ENCODE measurements at places on chromosomes 12 and 14.

DNA sequence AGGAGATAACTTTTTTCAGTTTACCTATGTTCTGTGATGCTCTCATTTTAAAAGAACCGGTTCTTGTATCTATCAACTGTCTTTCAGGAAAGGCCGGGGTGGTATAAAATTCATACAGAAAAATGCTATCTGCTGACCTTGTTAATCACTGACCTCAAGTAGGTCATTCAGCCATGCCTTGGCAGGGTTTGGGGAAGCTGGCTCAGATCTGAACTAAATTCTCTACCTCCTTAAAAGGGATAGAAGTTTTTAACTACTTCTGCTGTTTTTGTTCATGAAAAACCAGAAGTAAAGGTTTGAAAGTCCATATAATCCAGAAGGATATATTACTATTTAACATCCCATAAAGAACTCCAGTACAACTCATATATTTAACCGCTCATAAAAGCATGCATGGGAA lies 10.1 kb downstream of the MYRFL start:
- DNase-seq, result no peak

GRCh38 chr12:94309373-94309772 lies 150.3 kb downstream of the CEP83 start:
- no peak for DNase-seq

- DNase-seq, result no peak
These were observed 169.7 kb downstream of the MYRFL start for GRCh38 chr12:69994724-69995173.

DNA sequence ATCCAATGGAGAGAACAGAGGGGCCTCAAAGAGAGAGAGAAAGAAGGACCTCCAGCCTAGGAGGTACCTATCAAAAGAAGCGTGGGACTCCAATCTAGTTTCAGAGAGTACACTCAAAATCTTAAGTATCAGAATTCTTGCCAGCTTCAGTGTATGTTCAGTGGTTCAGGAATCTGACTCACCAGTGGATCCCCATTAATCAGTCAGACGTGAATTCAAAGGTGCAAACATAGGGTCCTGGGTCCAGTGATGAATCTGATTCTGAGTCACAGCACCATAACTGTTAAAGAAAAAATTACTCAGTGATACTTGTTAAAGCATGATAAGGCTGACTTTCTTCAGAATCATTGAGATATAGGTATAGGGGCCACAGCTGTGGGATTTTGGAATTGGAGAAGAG lies 33.2 kb downstream of the ETNK1 start:
- DNase-seq, result no peak

DNA sequence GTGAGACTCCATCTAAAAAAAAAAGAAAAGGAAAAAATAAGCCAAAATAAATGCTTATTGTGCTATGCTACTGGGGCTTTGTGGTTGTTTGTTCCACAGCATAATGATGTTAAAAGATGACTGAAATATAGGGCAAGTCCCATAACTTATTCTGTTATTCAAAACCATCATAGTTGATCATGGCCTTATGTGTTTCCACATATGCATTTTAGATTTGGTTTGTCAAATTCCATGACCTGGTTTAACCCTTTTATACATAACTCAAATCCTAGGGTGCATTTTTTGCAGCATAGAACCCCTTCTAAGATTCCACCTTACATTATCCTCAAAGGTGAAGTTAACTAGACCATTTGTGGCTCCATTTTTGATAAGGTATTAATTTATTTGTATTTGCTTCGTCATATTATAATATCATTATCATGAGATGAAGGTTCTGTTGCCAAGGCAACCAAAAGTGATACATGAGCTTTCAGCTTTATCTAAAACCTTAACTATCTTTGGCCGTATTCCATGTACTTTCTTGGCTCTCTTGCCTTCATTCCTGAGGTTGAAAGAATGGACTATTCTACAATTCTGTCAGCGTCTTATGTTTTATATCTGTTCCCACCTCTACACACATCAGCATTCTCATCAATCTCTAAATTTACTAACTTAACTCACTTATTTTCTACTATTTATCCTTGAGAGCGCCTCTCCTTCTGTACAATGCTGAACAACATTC lies 138.7 kb upstream of the DYRK2 start:
- no peak for DNase-seq

- no peak for DNase-seq
These were observed 145.3 kb downstream of the CACNA1C start for GRCh38 chr12:2198005-2198501.

DNA sequence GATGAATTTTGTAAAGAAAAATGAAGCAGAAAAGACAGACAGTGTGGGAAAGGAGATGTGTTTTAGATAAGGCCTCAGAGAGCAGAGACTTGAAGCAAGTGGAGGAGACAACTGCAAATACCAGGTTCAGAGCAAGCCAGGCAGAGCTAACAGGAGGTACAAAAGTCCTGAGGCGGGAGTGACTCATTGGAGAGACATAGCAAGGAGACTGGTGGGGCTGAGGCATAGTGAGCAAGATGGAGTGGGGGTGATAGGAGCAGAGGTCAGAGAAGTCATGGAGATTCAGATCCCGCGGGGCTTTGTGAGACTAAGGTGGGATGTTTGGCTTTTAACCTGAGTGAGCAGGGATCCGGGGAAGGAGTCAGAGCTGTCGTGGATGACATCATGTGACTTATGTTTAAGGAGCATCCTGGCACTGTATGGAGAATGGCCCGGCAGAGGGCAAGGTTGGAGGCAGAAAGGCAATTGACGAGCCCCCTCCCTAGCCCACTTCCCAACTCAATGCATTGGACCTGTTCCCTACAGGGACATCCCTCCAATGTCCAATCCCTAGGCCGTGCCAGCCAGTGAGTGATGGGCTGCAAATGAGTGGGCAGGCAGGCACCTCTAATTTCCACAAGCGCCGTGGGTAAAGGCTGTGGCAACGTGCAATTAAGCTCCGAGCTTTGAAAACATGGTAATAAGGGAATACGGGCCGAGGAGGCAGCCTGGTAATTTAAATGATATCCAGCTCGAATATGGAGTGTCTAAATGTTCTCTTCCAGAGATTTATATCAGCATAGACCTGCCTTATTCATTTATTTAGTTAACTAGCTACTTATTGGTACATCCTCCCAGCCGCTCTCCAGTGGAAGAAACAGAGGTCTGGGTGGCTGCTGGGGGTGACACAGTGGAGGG lies 206.8 kb upstream of the LHX5 start:
- DNase-seq, result no peak

DNA sequence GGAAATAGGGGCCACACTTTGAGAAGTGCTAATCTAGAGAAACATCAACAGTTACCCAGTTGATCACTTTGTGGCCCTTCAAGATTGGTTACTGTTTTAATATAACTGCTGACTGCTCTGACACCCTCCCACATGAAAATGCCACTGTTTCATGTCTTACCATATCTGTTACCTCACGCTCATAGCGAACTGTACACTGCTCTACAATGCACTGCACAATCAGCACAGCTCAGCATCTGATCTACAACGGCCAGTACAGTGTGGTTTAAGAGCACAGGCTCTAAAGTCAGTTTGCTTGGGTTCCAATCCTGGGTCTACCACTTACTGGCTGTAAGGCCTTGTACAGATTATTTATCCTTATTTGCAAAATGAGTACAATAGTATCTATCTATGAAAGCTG lies 39.1 kb downstream of the SPPL3 start:
- DNase-seq, result no peak

DNA sequence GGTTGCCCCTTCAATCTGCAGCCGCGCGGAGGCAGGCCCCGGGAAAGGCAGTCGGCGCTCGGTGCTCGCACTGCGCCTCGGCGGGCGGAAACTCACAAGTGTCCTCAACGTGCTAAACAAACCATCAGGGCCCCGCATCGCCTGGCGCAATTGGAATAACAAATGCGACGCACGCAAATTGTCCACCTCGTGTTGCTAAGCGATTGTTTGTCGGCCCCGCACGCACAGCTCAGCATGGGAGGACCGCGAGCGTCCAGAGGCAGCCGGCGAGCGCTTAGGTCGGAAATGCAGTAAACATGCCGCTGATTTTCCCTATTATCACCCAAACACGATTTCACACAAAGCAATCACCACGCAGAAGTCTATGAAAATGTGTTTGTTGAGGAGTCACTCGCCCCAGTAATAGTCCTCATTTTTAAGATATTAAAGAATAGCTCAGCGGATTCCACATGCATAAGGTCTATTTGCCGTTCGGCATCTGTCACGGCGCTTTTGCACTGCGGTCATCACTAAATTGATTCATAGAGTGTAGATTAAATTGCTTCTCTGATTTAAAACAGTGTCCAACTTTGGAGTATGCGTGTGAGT lies 3.2 kb upstream of the GSC start:
- DNase-seq, result peak; percentile 28

DNA sequence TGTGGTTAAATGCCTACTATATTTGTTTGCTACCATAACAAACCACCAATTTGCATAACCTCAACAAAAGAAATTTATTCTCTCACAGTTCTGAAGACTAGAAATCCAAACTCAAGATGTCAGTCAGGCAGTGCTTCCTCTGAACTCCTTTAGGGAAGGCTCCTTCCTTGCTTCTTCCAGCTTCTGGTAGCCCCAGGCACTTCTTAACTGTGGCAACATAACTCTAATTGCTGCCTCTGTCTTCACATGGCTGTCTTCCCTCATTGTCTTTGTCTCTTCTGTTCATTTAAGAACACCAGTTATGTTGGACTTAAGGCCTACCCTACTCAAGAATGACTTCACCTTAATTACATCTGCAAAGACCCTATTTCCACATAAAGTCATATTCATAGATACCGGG lies 206.9 kb downstream of the SYT1 start:
- no peak for DNase-seq

DNA sequence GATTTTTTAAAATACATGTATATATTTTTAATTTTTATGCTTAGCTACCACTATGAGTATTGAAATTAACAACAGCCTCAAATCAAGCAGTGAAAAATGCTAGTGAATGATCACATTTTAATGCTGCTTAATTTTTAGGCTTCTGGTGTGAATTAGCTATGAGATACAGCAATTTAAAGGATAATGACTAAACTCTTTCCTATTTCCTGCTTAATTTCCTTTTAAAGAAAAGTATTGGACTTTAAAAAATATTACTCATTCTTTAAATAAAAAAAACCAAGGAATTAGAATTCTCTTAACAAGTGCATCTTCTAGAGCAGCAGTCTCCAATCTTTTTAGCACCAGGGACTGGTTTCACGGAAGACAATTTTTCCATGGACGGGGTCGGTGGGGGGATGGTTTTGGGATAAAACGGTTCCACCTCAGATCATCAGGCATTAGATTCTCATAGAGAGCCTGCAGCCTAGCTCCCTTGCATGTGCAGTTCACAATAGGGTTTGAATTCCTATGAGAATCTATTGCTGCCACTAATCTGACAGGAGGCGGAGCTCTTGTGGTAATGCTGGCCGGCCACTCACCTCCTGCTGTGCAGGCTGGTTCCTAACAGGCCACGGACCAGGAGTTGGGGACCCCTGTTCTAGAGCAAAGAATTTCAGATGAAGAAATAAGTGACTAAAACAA lies 18.6 kb upstream of the NTN4 start:
- DNase-seq, result no peak

- no peak for DNase-seq
These were observed 38.0 kb downstream of the RGS6 start for GRCh38 chr14:71970272-71970671.

GRCh38 chr14:89678768-89679167 lies 261.7 kb upstream of the FOXN3 start:
- no peak for DNase-seq

DNA sequence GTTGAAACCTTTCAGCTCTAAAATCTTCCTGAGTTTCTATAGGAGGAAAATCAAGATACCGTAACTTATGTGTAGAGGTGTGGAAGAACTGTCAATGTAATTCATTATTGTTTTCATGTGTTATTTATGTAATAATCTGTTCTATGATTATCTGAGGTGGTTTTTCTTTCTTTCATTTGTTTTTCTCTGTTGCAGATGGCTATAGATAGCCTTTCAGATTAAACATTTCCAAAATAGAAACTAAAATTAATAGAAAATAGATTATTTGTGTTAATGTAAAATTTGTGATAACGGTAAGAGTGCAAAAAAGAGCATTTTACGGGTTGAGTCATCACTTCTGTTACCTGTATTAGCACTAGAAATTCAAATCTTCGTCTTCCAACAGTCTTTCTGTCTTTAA lies 128.8 kb downstream of the SYNE2 start:
- no peak for DNase-seq

GRCh38 chr14:30896435-30896834 lies 22.1 kb downstream of the COCH start:
- DNase-seq, result no peak

DNA sequence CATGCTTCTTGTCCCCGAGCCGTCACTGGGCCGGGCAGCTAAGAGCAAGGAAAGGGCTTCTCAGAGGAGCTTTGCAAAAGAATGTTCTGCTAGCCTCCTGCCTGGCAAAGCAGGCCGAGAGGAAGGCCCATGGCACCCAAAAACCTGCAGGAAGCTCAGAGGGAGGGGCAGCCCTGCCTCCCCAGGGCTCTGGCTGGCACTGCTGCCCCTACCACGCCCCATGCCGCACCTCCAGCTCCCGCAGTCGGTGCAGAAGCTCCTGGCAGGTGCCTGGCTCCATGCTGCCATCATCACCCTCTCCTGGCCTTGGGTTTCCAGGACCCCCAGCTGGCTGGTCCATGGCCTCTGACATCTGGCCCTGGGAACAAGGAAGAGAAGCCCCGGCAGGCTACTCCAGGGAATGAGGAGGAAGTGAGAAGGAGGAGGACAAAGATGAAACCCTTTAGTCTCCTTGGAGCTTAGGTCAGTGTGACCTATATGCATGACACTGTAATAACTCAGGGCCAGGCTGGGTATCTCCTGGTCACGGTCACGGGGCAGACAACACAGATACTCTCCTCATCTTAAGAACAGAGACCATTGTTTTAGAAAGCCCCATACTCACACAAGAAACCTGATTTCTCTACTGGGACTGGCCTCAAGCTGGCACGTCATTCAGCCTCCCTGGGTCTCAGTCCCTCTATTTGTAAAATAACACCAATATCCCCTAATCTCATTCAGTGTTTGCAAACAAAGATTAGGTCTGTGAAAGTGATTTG lies 24.3 kb downstream of the NCKAP5L start:
- no peak for DNase-seq

GRCh38 chr14:56324856-56325699 lies 206.9 kb downstream of the PELI2 start:
- DNase-seq, result no peak

- no peak for DNase-seq
These were observed 55.2 kb downstream of the MSRB3 start for GRCh38 chr12:65333649-65334048.

- no peak for DNase-seq
These were observed 169.0 kb downstream of the ZFP36L1 start for GRCh38 chr14:68623826-68624225.

DNA sequence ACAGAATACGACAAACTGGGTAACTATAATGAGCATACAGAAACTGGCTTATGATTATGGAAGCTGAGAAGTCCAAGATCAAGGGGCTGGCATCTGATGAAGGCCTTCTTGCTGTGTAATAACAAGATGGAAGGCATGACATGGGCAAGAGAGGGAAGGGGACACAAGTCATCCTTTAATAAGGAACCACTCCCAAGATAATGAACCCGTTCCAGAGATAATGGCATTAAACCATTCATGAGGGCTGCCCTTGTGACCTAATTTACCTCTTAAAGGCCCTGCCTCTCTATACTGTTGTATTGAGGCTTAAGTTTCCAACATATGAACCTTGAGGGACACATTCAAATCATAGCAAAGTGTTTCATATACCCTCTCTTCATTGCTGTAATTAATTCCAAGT lies 4.6 kb upstream of the VTI1B start:
- no peak for DNase-seq

- no peak for DNase-seq
These were observed 44.9 kb downstream of the FOS start for GRCh38 chr14:75323571-75323970.

Measured in neural crest cell (in vitro differentiated cells).